ENCODE measurements at places on chromosomes 2 and 18. TPM values are rescaled to one million over a fixed set of nuclear protein-coding genes. Genes with fewer than 3 reads are reported as not detected.

- DNase-seq: no peak
Measured at GRCh38 chr2:109270505-109271312, 141.7 kb downstream of the SH3RF3 start.

DNA sequence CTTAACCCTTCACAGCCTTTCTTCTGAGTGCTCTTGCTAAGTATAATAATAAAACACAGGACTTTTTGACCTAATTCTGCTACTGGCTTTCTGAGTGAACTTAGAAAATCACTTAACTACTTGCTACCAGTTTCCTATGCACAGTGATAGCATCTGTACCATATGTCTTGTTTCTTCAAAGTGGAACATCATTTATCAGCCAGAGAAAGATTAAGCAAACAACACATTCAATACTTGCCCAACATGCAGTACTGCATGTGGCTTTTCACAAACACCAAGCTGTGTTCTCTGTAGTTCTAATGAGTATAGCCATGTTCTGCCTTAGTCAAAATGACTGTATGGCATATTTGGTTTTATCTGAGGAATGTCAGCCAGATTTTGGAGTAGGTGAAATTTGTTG, 1286.6 kb upstream of the ZEB2 start:
- no peak for DNase-seq

GRCh38 chr2:98295721-98296414, 50.4 kb upstream of the CNGA3 start:
- no peak for DNase-seq

GRCh38 chr2:140085674-140086073, 1305.5 kb upstream of the NXPH2 start:
- no peak for DNase-seq

GRCh38 chr18:35495536-35496314, 2.0 kb downstream of the INO80C start:
- no peak for DNase-seq

The CD302 gene
- 18.3 TPM for polyA plus RNA-seq
